Suppressor macrophage treated with lipopolysaccharide for 4 hours (primary cell): ENCODE measurements at places on chromosomes 11 and 22.

- no peak for DNase-seq
Measured at GRCh38 chr22:47309476-47309875, 547.0 kb downstream of the TBC1D22A start.

- peak; percentile 21 for DNase-seq
Measured at GRCh38 chr22:43520632-43521039, 108.8 kb downstream of the MPPED1 start.

DNA sequence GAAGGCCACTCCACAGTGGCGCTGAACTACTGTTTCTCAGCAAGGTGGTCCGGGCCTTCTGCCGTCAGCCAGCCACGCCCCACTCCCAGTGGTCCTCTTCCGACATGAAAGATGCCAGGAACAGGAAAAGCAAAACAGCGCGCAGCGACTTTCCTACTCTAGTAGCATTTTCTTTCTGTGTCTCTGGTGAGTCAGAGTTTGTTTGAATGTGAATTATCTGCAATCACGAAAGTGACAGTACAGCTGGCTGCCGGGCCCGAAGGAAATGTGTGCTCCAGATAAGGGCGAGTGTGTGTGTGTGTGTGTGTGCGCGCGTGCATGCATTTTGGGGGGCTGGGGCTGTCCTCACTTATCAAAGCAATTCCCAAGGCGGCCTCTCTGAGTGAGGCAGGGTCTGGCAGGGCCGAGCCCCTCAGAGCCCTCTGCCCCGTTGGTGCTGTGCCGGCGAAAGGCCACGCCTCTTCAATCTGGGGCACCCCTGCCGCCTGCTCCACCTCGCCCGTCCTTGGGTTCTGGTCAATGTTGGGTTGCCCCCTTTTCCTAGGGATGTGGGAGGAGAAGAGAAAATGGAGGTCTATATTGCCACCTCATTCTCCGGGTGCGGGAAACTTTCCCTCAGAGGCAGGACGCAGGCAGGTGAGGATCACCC is 288.5 kb downstream of the KIRREL3 start:
- DNase-seq: no peak

DNA sequence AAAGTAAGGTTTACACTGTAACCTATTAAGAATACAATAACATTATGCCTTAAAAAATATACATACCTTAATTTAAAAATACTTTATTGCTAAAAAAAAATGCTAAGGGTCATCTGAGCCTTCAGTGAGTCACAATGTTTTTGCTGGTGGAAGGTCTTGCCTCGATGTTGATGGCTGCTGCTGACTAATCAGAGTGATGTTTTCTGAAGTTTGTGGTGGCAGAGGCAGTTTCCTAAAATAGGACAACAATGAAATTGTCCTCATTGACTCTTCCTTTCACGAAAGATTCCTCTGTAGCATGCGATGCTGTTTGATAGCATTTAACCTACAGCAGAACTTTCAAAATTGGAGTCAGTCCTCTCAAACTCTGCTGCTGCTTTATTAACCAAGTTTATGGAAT is 97.6 kb downstream of the FAT3 start:
- no peak for DNase-seq

GRCh38 chr11:122104341-122104740 is 11.7 kb downstream of the BLID start:
- no peak for DNase-seq

DNA sequence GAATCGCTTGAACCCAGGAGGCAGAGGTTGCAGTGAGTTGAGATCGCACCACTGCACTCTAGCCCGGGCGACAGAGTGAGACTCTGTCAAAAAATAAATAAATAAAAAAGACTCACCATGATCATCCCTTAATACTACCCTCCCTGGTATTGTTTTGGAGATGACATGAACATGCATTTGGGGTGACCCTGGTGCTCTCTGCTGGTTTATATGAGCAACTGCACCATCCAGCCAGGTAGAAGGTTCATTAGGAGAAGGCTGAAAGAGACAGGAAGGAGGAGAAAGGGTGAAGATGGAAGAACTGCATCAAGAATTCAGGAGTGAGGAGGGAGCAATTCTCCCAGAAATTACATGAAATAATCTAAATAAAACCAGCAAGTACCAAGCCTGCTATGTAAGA is 37.8 kb downstream of the SLC5A1 start:
- DNase-seq: peak; percentile 61

DNA sequence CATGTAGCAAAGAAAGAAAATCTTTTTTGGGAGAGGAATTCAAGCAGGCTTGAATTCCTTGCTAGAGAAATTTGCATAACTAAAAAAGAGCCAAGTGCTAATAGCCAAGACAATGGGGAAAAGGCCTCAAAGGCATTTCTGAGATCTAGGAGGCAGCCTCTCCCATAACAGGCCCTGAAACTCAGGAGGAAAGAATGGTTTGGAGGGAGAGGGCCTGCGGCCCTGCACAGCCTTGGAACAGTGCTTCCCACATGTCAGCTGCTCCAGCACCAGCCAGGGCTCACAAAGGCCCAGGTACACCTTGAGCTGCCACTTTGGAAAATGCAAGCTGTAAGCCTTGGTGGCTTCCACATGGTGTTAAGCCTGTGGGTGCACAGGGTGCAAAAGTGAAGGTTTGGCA is 55.5 kb upstream of the TSPAN18 start:
- no peak for DNase-seq

- no peak for DNase-seq
Measured at GRCh38 chr11:48036011-48036410, 55.7 kb downstream of the PTPRJ start.

- no peak for DNase-seq
Measured at GRCh38 chr11:14029440-14029839, 66.9 kb downstream of the SPON1 start.

DNA sequence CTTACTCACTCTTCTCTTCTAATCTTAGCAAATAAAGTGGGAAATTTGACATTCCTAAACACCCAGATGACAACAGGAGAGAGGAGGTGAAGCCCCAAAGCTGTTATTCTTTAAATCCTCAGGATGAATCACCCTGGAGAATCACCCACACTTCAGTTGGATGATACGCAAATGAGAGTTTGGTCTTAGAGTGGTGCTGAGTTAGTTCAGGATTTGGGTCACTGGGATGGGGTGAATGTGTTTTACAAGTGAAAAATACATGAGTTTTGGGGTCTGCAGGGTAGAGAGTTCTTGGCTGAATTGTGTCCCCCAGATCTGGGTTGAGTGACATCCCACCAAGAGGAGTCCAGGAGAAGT is 117.2 kb downstream of the GGTLC2 start:
- DNase-seq: no peak

DNA sequence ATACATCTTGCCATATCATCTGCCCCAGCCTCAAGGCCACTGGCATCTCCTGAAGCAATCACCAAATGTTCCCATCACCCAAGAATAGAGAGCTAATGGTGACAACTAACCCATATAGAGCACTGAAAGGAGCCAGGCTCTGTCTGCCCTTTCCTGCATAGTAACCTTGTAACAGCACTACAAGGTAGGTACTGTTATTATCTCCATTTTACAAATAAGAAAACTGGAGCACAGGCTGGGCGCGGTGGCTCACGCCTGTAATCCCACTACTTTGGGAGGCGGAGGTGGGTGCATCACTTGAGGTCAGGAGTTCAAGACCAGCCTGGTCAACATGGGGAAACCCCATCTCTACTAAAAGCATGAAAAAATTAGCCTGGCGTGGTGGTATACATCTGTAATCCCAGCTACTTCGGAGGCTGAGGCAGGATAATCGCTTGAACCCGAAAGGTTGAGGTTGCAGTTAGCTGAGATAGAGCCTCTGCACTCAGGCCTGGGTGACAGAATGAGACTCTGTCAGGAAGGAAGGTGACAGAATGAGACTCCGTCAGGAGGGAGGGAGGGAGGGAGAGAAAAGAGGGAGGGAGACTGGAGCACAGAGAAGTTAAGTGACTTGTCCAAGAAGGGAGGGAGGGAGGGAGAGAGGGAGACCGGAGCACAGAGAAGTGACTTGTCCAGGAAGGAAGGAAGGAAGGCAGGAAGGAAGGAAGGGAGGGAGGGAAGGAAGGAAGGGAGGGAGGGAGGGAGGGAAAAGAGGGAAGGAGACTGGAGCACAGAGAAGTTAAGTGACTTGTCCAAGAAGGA is 2.2 kb downstream of the SLC35F2 start:
- no peak for DNase-seq

DNA sequence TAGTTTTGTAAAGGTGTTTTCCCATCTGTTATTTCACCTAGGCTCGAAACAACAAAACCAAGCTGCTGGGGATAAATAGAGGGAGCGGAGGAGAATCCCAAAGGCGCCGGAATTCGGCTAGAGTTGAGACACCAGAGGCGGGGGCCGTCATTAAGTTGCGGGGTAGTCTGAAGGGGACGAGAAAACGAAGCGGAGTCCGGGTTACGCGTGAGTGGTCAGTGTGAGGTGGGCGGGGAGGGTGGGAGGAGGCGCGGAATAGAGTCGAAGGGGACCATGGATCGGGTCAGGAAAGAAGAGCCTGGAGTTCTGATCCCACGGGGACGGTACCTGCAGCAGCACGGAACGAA is 361 bp downstream of the SRPRA start:
- no peak for DNase-seq

- DNase-seq: no peak
Measured at GRCh38 chr22:48069256-48069655, 1306.8 kb downstream of the TBC1D22A start.

GRCh38 chr11:58658623-58659022 is 36.2 kb downstream of the CNTF start:
- no peak for DNase-seq

DNA sequence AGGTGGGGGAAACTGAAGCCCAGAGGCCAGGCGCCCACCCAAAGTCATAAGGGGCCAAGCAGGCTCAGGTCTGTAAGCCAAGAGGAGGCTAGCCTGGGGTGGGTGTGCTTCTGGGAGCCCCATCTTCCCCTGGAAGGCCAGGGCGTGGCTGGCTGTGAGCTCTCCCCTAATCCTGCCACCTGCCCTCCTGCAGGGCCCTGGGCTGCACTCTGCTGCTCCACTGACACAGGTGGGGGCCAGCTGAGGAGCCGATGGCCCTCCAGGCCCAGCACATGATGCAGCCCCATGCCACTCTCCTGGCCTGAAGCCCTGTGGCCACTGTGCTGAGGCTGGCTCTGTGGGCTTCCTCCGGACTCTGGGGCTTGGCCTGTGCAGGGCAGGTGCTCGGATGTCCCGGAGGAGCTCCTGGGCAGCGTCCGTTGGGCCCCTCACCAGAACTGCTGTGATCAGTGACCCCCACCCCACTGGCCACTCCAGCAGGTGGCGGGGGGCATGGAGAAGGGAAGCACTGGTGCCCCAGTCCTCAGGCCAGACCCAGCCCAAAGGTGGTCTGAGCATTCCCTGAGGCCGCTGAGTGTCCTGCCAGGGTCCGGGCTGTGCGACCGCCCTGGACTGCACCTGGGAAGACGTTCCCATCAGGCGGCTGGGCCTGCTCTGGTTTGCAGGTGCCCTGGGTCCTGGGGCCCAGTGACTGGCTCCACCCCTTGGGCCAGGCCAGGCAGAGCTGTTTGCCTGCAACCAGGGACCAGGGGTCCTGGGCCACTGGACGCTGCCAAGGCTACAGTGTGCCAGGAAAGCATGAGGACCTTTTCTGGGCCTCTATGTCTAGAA is 8.5 kb downstream of the PIM3 start:
- peak; percentile 25 for DNase-seq

DNA sequence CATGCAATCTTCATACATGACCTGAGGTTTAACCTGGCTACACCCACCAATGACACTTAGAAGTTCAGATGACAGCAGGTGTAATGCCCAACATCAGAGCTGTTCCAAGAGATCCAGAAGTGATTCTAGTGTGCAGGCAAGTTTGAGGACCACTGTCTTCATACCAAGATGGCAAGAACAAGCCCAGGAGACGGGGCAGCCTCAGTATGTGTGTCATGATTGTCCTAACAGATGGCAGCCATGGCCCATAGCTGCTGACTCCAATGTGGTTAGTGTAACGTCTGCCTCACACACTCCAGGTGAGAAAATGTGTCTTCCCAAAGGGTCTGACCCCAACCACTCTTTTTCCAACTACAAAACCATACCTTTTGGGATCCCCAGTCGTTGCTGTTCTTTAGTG is 97.3 kb downstream of the ETS1 start:
- DNase-seq: no peak

DNA sequence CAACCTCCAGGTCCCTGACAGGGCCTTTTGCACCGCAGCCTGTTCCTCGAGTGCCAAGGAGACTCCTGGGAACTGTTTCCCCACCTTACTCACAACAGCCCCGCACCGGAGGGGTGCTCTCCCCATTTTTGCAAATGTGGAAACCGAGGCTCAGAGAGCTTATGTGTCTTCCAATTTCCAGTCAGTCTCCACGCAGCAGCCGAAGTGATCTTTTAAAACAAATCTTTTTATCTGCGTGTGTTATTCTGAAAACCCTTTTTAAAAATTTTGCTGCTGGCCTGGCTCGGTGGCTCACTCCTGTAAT is 409 bp upstream of the TMEM134 start:
- DNase-seq: no peak

- peak; percentile 91 for DNase-seq
Measured at GRCh38 chr11:57499413-57499982, 16.0 kb downstream of the SLC43A1 start.

DNA sequence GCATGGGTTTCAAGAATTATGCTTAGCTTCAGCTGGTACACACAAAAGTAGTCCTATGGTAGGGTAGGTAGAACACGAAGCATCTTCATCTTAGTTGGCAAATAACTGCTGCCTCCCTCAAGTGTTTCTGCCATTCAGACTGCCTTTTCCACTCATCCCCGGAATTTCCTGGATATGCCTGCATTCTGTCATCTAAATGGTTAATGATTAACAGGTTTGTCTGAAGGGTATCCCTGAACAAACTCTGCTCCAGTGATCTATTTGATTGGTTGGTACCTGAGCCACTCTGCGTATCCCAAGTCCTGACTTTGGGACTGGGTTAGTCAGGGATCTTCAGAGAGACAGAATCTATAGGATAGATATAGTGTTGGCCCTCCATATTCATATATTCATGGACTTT is 272.3 kb upstream of the RAG2 start:
- no peak for DNase-seq

DNA sequence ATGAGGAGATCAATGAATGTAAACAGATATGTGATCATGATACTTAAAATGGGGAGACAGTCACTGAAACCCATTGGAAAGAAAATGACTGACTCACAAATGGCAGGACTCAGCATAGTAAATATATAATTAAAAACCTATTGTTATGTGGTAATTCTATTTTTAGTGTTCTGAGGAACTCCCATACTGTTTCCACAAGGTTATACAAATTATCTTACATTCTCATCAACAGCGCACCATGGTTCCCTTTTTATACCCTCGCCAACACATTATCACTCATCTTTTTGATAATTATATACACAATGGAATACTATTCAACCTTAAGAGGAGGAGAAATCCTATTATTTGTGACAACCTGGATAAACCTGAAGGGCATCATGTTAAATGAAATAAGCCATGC is 17.1 kb downstream of the OR5B21 start:
- no peak for DNase-seq

- DNase-seq: no peak
Measured at GRCh38 chr11:130471731-130472433, 23.4 kb downstream of the ADAMTS15 start.

- DNase-seq: no peak
Measured at GRCh38 chr11:44329472-44330230, 19.7 kb upstream of the ALX4 start.

DNA sequence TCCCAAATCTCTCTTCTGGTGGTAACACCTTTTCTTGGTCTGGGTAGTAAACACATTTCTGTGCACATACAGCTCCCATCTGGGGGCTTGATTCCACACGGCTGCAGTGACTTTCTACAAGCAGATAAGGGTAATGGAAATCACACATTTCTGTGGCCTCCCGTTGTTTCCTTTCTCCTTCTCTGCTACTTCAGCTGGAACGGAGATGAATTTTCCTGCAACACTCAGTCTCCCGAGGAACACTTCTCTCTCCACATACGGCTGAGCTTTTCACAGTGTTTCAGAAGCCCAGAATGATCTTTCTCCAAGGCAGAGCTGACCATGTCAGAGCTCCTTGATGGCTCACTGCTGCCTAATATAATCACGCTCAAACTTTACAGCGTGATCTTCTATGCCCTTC is 364.3 kb upstream of the NARS2 start:
- no peak for DNase-seq
